NCI-H1694 treated with DMSO at 0.1 percent for 48 hours (cell line): ENCODE measurements at places on chromosomes 3 and 15.

GRCh38 chr3:27657404-27657803, 64.7 kb downstream of the EOMES start:
- DNase-seq = no peak

DNA sequence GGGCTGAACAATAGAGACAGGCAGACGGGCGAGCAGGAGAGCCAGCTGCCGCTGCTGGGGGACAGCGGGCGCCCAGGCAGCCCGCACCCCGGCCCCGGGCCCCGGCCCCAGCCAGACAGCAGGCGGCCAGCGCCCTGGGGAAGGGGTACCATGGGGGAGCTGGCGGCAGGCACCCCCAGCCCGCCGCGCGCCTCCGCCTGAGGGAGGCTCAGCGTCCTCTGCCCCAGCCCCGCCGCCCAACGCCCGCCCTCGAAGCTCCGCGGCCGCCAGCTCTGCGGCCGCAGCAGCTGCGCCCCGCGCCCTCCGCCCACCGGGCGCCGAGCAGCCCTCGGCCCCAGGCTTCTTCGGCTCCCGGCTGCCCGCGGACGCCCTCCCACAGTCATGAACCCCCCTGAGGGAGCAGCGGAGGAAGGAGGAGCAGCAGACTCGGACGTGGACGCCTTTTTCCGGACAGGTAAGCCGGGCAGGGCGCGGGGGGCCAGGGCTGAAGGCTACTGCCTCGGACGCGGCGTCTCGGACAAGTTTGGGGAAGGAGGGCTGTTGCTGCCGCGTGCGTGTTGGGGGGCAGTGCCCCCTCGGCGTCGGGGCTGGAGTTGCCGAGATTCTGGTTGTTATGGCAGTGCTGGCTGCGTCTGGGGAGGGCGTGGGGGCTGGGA, 41.6 kb upstream of the ROPN1 start:
- DNase-seq = no peak

DNA sequence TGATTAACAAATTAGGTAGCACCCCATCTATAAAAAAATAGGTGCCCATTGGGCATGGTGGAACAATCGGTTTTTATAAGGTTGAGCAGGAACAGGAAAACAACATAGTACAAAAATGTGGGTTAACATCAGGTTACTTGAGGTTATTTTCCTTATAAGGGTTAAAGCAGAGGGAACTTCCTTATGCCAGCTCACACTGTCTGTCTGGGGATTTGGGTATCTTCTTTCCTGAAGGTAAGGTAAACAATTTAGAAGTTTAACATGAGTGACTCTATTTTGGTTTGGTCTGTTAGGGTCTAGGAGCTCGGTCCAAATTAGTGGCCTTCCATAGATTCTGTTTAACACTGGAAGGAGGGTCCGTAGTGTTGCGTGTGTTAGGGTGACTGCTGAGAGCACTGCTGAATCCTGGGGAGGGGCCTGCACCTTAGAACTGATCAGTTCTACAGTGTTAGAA, 14.7 kb downstream of the CHD2 start:
- no peak for DNase-seq

DNA sequence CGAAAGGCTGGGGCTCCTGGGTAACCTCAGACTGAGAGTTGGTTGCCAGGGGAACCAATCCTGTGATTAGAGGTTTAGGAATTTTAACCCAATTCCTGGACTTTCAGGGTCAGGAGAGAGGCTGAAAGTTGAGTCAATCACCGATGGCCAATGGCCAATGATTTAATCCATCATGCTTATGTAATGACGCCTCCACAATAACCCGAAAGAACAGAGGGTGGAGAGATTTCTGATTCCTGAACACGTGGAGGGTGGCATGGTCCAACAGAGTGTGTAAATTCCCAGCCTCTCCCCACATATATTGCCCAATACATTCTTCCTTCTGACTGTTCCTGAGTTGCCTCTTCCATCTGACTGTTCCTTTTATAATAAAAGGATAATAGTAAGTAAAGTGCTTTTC, 137.2 kb upstream of the CBLB start:
- DNase-seq = no peak

DNA sequence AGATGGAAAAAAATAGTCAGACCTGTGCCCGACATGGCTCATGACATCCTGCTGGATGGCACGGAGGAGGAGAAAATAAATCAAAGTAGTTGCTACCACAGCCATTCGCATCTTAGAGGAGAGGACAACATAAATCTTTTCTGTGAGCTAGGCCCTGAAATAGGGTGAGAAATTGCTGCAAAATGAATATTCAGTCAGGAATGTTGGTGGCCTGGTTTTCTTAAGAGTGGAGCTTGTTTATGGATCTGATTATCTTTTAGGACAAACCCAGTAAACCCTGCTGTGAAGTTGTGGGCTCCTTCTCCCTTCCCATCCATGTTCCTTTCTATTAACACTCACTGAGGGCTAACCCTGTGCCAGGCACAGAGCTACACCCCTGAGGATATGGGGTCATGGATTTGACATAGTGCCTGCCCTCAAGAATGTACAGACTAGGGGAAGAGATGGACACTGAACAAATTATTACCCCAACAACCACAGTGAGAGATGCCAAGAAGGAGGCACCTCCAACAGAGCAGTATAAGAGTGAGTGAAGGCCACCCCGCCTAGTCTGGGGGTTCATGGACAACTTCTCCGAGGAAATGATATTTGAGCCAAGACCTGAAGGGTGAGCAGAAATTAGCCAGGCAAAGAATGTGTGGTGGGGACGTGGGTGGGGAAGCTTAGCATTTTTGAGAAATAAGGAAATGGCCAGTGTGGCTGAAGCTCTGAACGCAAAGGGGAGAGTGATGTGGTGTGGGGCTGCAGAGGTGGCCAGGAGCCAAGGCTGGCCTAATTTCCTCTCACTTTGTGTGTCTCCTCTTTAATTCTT, 68.9 kb upstream of the ARL8B start:
- DNase-seq = no peak

DNA sequence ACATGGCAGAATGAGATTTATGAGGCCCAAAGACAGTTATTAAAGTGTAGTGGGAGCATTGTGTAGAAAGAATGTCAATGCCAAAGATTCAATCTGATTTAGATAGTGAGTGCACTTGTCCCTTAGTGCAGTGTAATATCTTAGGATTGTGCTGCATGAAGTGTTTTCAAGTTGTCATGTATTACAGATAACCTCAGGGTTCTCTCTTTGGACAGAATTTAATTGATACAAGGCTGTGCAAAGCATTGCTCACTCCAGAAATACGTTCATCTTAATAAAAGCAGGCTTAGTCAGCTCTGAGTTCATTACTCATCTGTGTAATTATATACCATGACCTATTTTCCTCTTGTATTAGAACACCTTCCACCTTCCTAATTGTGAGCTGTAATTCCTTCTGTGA, 16.0 kb upstream of the GPR171 start:
- no peak for DNase-seq

DNA sequence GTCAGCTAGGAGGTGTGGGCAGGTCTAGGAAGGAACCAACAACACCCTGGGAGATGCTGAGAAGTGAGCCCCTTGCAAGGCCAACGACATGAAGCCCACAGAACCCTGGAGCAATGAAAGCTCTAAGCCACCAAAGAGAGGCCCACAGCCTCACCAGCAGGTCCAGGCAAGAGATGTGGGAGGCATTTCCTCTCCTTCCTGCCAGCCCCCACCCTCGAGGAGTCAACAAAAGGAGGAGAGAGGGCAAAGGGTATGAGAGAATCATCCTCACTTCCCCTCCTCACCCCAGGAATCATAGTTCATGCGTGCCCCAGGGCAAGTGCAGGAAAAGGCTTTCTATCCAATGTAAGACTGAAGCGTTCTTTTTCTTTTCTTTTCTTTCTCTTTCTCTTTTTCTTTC, 195.8 kb downstream of the SHQ1 start:
- DNase-seq = no peak

GRCh38 chr3:72536206-72536877, 311.9 kb downstream of the SHQ1 start:
- no peak for DNase-seq

GRCh38 chr3:52130966-52131622, 23.1 kb downstream of the POC1A start:
- no peak for DNase-seq

DNA sequence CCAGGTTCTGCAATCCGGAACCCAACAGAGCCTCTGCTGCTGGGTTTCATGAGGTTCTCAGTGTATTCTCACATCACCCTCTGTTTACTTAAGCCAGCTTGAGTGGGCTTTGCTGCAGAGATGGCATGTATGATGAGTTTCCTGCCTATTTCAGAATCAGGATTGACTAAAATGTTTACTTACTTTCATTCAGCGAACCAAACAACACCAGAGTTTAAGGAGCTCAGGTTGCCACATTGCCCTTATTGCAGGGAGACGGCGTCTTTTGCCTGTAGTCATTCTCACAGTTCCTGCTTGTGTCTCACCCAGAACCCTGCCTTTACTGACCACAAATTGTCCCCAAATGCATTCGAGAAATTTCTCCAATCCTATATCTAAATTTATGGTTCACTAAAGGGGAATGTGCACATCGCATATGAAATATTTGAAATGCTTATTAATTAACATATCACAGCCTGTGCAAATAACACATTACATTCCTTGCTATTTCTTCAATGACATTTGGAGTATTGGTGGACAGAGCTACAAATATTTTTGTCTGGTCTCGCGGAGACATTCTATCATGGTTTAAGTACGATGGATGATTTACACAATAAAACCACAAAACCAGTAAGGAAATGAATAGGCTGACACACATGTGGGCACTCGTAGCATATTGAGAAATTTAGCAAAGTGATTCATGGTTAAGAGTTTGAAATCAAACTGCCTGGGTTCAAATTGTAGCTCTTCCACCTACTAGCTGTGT, 377.2 kb upstream of the CFAP20DC start:
- DNase-seq = no peak

DNA sequence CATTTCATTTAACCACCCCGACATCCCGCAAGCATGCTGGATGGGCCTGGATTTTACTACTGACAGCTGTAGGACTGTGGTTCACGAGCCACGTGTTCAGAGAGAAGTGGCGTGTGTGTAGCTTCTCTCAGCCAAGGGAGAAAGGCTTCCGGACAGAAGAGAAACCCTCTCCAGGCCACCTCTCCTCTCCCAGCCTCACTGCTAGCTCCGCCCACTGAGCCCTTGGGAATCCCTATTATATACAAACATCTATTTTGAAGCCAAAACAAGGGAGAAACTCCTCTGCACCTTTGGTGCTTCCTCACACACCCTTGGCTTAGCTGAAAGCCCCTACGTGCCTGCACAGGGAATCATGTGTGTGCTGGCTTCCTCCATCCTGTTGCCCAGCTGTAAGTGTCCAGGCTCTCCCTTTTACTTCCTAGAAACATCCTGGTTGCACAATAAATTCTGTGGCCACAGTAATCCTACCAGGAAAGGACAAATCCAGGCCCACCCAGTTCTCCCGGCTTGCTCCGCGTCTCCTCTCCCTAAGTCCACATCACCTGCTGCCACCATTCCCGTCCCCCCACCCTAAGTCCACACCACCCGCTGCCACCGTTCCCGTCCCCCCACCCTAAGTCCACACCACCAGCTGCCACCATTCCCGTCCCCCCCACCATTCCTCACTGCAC, 30.5 kb downstream of the PCSK6 start:
- DNase-seq = no peak

- no peak for DNase-seq
Measured at GRCh38 chr3:127011270-127011992, 28.5 kb downstream of the PLXNA1 start.

DNA sequence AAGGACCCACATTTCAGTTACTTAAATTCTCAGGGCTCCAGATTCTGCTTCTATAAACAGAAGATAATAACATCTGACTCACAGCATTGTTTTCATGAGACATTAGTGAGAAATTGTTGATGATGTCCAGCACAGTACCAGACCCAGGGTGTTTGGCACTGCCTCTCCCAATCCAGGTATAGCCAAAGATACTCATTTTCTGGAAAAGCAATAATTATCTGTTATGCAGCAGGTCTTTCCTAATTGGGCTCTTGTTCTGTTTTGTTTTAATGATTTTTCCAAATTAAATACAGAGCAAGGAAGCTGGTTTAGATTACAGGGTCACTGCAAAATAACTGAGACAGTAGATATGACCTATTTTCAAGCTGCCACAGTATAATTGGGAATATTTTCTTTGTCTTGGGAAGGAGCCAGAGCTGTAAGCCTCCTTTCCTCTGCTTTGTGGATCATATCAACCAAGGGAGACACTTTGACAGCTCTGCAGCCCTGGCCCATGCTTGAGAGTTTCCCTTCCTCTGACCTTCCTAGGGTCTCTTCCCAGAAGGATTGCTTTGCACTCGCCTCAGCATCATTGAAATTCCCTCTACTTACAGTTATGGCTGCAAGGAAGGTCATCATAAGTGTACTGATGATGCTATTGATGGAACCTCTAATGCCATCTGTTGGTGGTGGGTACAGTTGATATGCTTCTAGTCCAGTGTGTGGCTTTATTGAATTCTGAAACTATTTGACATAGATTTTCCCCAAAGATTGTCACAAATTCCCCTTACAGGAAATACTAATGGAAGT, 522.4 kb upstream of the ADAMTS9 start:
- DNase-seq = no peak

- DNase-seq = no peak
Measured at GRCh38 chr3:27317096-27317495, 52.1 kb downstream of the NEK10 start.

GRCh38 chr15:70486451-70487386, 276.6 kb downstream of the UACA start:
- DNase-seq = no peak

DNA sequence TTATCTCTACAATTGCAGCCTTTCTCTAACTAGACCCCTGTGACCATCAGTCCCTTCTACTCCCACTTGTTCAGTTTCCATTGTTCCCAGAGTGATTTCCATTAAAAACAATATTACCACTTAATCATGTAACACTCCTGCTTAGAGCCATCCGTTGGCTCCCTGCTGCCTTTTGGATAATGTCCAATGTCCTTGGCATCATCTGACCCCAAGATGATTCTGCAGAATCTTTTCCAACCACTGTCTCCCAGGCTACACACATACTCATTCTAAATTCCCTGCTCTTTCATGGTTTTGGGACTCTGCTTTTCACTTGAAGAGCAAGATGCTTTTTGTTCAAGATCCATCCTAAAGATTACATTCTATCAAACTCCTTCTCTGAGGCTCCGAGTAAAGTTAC, 7.1 kb downstream of the KCNH8 start:
- no peak for DNase-seq

- DNase-seq = no peak
Measured at GRCh38 chr3:120029749-120030148, 64.5 kb downstream of the GSK3B start.

GRCh38 chr3:49803465-49804140, 542 bp downstream of the INKA1 start:
- peak; percentile 19 for DNase-seq

DNA sequence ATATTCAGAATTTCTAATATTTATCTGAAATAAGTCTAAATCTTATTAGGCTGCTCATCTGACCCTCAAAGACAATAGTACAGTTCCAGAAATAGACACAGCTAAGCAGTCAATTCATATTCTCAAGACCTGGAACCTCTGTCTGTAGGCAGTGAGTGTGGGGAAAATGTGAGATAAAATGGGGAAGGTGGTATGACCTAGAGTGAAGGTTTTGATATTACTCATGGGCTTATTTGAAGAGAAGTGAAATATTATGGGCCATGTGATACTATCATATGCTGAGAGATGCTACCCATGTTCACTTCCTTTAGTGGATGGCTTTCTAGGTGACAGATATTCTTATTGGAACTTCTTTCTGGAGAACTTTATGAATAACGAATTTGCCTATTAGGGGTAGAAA, 33.5 kb downstream of the TGFBR2 start:
- DNase-seq = no peak
